ENCODE measurements at places on chromosomes 2 and 18. TPM values are rescaled to one million over a fixed set of nuclear protein-coding genes. Genes with fewer than 3 reads are reported as not detected.

SPDYA gene
- 1.6 TPM for total RNA-seq

ATP5MC3 gene
- 92.7 TPM for total RNA-seq

CDC42EP3 gene
- 26.0 TPM for total RNA-seq

NEB gene
- total RNA-seq: 0.12 TPM

MOGAT1 gene
- total RNA-seq: not detected

IL1RL2 gene
- total RNA-seq: 1.4 TPM

UCN gene
- total RNA-seq: 0.22 TPM

C2orf80 gene
- not detected for total RNA-seq

POTEJ gene
- not detected for total RNA-seq

ATP8B1 gene
- 46.1 TPM for total RNA-seq

SERPINB3 gene
- not detected for total RNA-seq

UGT1A5 gene
- total RNA-seq: not detected

CRYBA2 gene
- not detected for total RNA-seq

LBX2 gene
- 2.0 TPM for total RNA-seq

ORC2 gene
- total RNA-seq: 15.1 TPM

GEN1 gene
- total RNA-seq: 8.1 TPM

RNF138 gene
- total RNA-seq: 16.6 TPM

OR6B2 gene
- not detected for total RNA-seq

UGT1A9 gene
- not detected for total RNA-seq

KIF5C gene
- 0.66 TPM for total RNA-seq

CRYGC gene
- not detected for total RNA-seq

FIGN gene
- 1.4 TPM for total RNA-seq

AFF3 gene
- total RNA-seq: 3.1 TPM

BMP10 gene
- total RNA-seq: not detected

HOXD13 gene
- total RNA-seq: 7.5 TPM

RAB1A gene
- 113 TPM for total RNA-seq

MYO5B gene
- total RNA-seq: under 0.01 TPM

METTL5 gene
- total RNA-seq: 50.2 TPM

MCFD2 gene
- total RNA-seq: 260 TPM

C1QL2 gene
- not detected for total RNA-seq

MOCOS gene
- total RNA-seq: 2.2 TPM

RAD51AP2 gene
- total RNA-seq: not detected

RFX8 gene
- total RNA-seq: 15.3 TPM

SEC11C gene
- total RNA-seq: 22.6 TPM

CCDC150 gene
- 6.4 TPM for total RNA-seq

TRIB2 gene
- 26.4 TPM for total RNA-seq

KLHL41 gene
- total RNA-seq: 0.33 TPM

RNU2-63P gene
- total RNA-seq: not detected

ELOA2 gene
- total RNA-seq: not detected

MAP3K20 gene
- total RNA-seq: 125 TPM

MPP4 gene
- total RNA-seq: 2.0 TPM

SLC38A11 gene
- 1.5 TPM for total RNA-seq

DTNB gene
- 3.9 TPM for total RNA-seq

C2orf15 gene
- not detected for total RNA-seq

MTA3 gene
- 32.5 TPM for total RNA-seq

EGR4 gene
- not detected for total RNA-seq

LYPD6B gene
- total RNA-seq: not detected

LCT gene
- total RNA-seq: under 0.01 TPM

SLC16A14 gene
- total RNA-seq: 2.2 TPM

CHPF gene
- 327 TPM for total RNA-seq

UGT1A4 gene
- total RNA-seq: not detected
